Lung microvascular endothelial cell (primary cell): ENCODE measurements at places on chromosomes 7 and 10. TPM values are rescaled to one million over a fixed set of nuclear protein-coding genes. Genes with fewer than 3 reads are reported as not detected.

DNA sequence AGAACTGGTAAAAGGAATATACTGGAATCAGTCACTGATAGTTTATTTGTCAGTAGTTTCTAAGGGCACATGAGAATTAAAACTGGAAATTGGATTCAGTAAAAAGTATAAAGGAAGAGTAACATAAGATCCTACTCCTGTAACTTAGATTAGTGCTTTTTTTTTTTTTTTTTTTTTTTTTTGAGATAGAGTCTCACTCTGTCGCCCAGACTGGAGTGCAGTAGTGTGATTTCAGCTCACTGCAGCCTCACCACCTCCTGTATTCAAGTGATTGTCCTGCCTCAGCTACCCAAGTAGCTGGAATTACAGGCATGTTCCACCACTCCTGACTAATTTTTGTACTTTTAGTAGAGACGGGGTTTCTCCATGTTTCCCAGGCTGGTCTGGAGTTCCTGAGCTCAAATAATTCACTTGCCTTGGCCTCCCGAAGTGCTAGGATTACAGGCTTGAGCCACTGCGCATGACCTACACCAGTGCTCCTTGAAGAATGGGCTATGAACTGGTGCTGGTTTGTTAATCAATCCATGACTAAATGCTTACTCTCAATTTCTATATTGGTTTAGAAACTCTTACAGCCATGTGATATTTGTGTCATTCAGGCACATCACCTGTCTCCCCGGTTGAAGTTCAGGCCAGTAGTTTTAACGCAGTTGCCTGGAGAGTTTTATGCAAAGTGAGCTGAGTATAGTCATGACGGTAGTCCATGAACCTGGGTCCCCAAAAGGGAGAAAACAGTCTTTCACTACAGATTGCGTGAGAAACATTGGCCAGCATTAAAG is 65.0 kb downstream of the ZEB1 start:
- DNase-seq = no peak

- peak; percentile 26 for DNase-seq
These were observed 50.8 kb downstream of the CYTH3 start for GRCh38 chr7:6221340-6222319.

DNA sequence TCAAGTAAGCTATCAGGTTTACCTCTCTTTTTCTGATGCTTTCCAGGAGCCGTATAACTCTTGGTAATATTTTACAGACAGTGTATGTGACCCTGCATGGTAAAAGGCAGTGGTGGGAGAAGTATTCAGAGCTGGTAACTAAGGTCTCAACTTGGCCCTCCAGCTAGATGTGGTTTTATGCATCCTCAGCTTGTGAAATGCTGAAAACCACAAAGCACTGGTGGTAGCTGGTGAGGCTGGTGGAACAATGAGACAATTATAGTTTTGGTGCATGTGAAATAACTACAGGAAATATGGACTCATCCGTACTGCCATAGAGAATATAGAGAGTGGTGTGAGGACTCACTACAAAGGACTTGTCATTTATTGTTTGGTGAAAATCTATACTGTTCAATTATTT is 383.0 kb upstream of the PCDH15 start:
- no peak for DNase-seq

DNA sequence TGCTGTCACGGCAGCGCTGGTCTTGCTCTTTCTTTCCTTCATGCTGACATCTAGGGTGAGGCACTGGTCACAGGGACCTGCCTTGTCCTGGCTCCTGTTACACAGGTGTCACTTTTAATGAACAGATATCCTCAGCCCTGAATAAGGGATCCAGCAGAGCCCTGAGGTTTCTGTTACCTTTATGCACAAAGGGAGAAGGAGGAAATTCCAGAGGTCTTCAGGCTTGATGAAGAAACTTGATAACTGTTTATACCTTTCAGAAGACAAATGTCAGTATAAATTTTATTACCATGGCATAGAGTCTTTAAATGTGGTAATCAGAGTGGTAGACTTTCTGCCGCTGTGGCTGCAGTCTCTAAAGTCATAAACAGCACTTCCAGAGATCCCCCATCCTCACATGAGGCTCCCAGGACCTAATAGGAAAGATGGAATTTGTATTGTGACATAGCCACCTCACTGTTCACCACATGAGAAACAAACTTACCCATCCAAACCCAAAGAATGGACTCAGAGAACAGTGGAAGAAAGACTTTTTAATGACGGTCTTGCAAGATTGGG is 2.7 kb downstream of the LRRC27 start:
- DNase-seq = no peak

Gene CTBP2
- 60.6 and 79.6 TPM in 2 replicates for total RNA-seq

DNA sequence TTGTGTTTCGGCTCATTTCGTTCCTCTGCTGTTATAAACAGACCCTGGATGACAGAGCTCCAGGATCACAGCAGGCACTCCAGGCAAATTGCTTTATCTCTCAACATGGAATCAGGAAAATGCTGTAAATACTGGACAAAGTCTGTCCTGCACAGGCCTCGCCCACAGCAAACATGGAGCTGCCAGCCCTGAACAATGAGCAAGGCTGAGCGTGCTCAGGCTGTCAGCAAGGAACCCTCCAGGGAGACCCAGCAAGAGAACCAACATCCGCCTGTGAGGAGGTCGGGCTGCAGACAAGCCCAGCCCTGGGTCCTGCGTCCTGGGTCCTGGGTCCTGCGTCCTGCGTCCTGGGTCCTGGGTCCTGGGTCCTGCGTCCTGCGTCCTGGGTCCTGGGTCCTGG is 180.8 kb downstream of the PTPRN2 start:
- DNase-seq = no peak

DNA sequence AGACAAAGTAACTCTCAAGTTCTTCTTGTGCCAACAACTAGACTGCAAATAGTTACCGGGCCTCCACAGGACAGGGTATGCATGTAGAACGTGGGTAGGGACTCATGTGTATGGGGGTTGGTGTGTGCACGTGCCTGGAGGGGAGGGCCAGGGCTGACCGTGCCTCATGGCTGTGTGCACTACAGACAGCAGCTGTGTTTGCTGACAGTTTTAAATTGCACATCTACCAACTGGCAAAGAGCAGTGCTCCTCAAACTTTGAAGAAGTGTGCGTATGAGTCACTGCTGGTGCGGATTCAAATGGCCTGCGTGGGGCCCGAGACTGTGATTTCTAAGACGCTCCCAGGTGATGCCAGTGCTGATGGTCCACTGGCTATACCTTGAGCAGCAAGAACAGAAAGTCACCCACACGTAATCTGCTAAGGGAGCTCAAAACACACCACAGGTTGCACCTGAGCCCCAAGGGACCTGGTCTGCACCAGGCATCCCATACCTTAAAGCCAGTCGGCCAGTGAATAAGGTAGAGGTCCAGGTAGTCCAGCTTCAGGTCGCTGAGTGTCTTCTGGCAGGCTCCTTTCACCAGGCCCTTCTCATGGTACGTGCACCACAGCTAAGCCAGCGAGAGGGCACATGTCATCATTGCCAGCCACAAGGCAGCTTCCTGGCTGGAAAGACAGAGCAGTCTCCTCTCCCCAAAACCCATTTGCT is 8.5 kb downstream of the AKR1B1 start:
- DNase-seq = no peak

DNA sequence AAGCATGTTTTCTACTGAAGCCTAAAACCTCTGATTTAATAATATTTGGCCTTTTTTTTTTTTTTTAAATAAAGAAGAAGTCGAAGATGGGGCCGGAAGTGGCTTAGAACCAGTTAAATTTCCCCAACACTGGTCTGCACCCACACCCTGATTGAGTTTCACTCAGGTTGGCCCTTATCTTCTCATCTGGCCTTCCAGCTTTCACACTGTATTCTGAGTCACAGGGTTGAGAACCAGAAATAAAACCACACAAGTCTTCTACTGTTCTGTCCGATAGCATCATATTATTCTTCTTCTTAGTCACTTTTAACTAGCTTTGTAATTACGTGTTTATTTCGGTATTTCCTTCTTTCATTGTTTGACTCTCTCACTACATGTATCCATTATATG is 9.9 kb downstream of the ZNF365 start:
- DNase-seq = peak; percentile 92

GRCh38 chr10:124414076-124414475 is 4.6 kb downstream of the OAT start:
- peak; percentile 47 for DNase-seq

Gene CALML5
- total RNA-seq = not detected in 2 replicates

GRCh38 chr10:29850371-29850770 is 209.0 kb downstream of the JCAD start:
- no peak for DNase-seq

DNA sequence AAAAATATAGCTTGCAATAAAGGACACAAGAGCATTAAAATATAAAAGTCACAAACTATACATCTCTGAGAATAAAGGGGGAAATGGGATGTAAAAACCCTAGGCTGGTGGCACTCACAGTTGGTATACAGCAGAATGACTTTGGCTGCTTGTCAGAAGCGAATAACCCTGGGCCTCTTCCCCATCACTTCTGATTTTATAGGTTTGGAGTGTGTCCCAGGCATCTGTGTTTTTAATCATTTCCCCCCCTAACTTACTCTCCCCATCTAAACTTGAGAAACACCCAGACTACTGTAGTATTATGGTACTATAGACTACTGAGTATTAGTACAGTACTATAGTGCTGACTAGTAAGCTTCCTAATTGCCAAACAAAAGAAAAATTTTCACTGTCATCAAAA is 1.8 kb upstream of the RPA3 start:
- DNase-seq = no peak

Gene CUBN
- total RNA-seq = 3.1 and 4.2 TPM in 2 replicates

- DNase-seq = no peak
These were observed 27.7 kb downstream of the ANKRD26 start for GRCh38 chr10:27072436-27073114.

Gene PPA1
- total RNA-seq = 74.8 and 150 TPM in 2 replicates
